Bronchial epithelial cell (primary cell): ENCODE measurements at places on chromosomes 5 and 9.

GRCh38 chr9:83196946-83197345 lies 134.0 kb upstream of the RASEF start:
- peak; percentile 16 for DNase-seq

GRCh38 chr5:79464695-79465332 lies 49.1 kb downstream of the HOMER1 start:
- peak; percentile 39 for DNase-seq

- peak; percentile 63 for DNase-seq
These were observed 134.4 kb upstream of the ABCA1 start for GRCh38 chr9:105062222-105062855.

DNA sequence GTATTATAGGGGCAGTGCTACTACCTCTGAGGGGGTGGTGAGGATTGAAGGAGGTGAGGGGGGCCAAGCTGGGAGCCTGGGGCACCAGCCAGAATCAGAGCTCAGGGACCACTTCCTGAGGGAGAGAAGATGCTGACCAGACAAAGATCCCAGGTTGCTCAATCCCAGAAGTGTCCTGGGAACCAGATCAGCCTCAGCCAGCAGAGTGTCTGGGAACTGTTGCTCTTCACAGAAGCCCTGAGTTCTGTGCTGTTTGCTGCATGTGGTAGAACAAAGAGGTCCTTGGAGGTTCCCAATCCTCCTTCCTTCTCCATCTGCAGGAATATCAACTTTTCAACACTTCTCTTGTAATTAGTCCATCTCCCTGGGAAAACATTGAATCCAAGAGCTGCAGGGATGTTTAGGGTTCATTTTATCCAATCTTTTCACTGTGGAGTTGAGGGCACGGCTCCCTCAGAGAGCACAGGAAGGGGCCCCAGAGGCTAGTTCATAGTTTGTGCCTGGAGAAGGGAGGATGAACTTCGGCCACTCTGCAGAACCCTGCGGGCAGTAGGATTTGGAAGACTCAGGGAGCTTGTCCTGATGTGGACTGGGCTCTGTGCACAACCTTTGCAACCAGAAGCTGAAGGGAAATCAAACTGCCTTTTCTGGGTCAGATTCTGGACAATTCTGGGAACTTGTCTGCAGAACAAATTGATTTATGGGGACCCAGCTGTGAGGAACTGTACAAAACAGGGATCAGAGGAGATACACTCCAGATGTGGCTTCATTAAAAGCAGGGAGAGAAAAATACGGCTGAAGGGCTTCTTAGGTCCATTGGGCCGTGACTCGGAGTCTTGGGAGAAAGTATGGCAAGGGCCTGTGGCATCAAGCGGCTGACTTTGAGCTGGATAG lies 57.1 kb downstream of the GALNT12 start:
- no peak for DNase-seq
